GM12892 (cell line): ENCODE measurements at places on chromosomes 1 and 21.

- no peak for DNase-seq
Observed at GRCh38 chr1:3071565-3072390, 2.8 kb downstream of the PRDM16 start.

- DNase-seq = no peak
Observed at GRCh38 chr1:68919075-68919474, 422.2 kb upstream of the DEPDC1 start.

DNA sequence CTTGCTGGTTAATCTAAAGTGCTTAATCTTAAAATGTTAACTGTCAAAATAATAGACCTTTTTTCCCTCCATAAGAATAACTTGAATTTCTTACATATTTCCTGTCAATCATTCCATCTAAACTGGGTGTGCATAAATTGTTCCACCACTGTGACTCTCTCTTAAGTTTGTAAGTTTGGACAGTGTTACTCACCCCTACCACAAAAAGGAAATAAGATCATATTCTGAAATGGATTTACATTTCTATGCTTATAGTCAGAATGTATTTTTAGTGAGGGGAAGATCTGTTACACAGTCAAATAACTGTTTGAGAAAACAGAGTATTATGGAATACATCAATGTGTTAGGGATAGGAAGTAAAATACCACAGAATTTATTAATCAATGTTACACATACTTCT, 109.6 kb upstream of the DPYD start:
- DNase-seq = no peak

- no peak for DNase-seq
Observed at GRCh38 chr1:151680391-151680790, 36.2 kb downstream of the CELF3 start.

DNA sequence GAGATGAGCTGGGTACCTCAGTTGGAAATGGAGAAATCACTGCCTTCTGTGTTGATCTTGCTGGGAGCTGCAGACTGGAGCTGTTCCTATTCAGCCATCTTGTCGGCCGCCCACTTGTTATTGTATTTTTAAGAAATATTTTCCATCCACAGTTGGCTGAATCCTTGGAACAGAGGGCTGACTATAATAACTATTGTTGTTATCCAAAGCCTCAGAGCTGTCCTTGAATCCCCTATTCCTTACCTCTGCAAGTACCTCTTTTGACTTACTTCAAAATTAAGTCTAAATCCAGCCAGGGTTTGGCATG, 44.1 kb upstream of the GRHL3 start:
- no peak for DNase-seq

DNA sequence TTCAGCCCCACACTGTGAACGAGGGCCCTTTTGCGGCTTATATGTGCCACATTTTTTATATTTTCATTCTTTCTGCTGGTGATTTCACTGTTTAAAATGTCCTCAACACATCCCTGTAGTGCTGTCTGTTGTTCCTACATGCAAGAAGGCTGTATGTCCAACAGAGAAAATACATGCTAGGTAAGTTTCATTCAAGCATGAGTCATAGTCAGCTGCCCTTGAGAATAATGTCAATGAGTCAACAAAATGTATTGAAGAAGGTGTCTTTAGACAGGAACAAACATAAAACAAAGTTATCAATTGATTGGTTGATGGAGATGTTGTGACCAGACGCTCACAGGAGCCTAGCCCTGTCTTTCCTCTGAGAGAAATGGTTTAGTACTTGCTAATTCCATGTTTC, 553.4 kb downstream of the PLPP3 start:
- DNase-seq = no peak

- no peak for DNase-seq
Observed at GRCh38 chr1:228416217-228416933, at the start of gene TRIM17. Gene TRIM17 (minus strand): TSS chr1:228416861. CDS start chr1:228415072, 1,789 bp downstream.

GRCh38 chr1:237672748-237673147, 218.0 kb downstream of the ZP4 start:
- DNase-seq = no peak

DNA sequence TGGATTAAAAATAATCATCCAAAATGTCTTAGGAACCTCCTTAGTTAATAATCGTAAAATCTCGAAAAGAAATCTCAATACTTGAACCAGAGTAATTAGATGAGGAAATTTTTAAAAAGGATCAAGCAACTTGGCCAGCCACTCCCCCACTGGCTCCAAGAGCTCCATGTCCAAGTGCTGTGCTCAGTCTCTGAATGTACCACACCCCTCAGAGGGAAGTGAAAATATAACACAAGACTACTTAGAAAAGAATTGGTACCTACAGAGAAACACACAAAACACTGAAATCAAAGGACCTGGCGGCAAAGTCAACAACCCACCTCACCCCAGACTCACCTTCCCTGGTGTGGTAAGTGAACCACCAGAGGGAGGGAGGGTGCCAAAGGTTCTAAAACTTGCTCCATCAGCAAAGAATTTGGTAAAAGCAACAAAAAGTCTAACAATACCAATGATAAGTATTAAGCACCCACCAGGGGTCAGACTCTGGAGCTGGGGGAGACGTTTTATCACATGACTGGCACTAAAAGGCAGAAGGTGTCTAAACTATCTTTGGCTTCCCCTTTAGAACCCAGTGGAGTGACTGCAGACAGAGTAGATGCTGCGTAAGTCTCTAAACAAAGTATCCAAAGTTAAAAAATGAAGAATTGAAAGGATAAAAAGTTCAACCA, 14.0 kb downstream of the LBR start:
- DNase-seq = no peak

- DNase-seq = no peak
Observed at GRCh38 chr1:12585536-12585935, 32.5 kb downstream of the DHRS3 start.

- no peak for DNase-seq
Observed at GRCh38 chr21:29939104-29939923, 482 bp downstream of the GRIK1 start.

DNA sequence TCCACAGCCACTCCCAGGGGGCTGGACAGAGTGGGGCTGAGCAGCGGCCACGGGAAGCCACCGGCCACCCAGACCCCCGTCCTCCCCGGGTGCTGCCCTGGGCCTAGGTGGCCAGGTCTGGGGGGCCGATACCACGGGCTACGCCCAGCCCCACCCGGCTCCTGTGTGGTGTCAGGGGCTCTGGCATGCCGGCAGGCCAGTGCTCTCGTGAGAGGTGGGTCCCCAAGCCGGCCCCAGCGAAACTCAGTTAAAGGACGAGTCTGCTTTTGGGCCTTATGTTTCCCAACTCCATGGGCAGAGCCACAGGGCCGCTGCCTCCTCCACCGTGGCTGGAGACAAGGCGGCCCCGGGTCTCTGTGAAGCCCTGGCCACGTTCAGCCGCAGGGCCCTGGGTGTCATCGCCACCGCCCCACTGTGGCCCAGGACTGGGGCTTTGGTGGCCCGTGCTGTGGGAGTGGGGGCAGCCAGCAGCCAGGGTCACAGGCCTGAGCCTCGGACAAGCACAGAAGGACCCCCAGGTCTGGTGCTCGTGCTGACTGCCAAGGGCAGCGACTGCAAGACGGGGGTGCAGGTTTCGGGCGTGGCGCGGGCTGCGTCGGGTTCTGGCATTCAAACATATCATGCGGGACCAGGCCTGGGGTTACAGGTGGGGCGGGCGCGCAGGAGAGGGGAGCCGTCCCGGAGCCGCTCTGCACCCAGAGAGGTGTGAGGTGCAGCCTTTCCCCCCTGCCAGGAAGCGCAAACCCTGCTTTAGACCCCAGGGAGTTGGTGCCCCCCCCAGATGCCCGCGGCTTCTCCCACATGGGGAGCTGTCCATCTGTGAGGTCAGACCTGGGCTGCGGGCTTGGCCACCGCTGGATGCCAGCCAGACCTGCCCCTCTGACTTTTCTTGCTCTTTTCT, 11.9 kb upstream of the C1orf159 start:
- DNase-seq = no peak

DNA sequence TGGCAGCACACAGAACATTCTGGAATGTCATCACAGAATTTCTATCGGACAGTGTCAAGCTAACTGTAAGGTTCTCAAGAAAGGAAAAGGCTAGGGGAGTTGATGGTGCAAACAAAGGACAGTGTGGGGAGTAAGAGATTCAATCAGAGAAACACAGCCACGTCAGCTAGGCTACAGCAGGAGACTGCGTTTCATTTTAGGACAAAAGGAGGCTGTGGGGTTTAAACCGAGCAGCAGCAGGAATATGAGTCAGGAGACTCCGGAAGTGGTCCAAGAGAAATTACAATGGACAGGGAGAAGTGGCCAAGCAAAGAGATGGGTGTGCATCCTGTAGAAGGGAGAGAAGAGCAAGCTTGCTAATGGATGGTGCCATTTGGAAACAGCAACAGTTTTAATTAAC, 37.4 kb upstream of the C1orf198 start:
- no peak for DNase-seq

DNA sequence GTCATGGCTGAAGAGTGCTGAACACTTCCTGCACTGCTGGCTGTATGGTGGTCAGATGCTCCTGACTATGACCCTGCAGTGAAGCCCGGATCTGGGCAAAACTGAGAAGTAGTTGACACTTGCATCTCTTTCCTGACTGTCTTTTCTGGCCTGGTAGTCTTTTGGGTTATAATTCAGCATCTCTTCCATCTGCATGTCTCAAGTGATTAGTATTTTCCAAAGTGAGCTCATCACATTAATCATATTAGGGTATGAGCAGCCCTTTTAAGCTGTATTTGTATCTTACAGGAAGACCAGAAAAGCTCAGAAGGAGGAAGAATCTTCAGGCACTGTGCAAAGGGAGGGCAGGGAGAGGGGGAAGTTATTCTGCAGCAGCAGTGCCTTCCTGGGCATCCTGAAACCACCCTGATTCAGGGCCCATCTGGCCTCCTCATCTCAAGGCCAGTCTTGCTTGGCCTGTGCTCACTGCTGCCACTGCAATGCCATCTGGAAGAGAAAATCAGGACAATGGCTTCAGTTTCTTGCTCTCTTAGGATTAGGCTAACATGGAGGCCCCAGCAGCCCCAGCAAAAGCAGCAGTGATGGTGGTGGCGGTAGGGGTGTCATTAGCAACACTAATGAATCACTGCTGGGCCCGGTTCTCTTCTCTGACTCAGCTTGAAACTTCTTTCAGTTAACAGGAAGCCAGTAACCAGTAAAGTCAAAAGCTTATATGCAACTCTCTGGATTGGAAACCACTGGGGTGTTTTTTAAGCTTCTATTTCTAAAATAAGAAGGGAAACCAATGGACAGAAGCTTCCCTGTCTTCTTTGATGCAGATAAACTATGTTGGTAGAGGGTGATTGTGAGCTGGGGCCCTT, 63.3 kb upstream of the WDR26 start:
- DNase-seq = peak; percentile 53

DNA sequence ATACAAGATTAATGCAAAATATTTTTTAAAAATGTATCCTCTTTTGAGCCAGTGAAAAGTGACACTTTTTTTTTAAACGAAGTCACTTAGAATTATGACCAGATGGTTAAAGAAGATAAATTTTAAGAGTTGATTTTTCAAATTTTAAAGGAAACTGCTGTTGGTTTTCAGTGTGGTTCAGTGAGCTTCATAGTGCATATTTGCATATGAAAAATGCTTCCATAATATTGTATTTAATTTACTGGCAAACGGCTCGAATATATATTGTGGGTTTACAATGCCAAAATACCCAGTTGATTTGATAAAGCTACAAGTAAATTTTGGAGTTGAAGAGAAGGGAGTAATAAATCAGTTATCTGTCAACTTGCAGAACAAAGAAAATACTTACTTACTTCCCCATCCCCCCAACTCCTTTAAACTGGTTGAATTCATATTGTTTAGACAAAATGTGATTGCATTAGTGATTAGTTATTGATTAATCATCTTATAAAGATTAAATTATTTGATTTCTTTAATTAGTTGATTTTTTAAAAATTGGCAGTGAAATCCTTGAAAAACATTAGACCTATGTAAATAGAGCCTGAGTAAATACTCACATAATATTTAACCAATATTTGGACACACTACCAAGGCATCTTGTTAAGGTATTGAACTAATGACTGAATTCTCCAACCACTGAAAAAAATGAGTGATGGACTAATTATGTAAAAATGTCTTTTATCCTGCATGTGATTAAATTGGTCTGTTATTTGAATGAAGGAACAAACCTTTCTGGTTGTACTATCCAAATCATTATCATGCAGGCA, 122.8 kb upstream of the APP start:
- no peak for DNase-seq

- DNase-seq = no peak
Observed at GRCh38 chr1:86491171-86491950, 22.6 kb downstream of the CLCA1 start.

- no peak for DNase-seq
Observed at GRCh38 chr1:14712136-14712535, 113.7 kb downstream of the KAZN start.
